ENCODE measurements at places on chromosomes 3 and 15.

GRCh38 chr15:69980341-69981059 is 117.2 kb downstream of the TLE3 start:
- no peak for DNase-seq

- DNase-seq, result no peak
Measured at GRCh38 chr15:92158426-92158825, 235.3 kb upstream of the ST8SIA2 start.

- DNase-seq, result no peak
Measured at GRCh38 chr15:80626643-80627120, 68.4 kb upstream of the ABHD17C start.

DNA sequence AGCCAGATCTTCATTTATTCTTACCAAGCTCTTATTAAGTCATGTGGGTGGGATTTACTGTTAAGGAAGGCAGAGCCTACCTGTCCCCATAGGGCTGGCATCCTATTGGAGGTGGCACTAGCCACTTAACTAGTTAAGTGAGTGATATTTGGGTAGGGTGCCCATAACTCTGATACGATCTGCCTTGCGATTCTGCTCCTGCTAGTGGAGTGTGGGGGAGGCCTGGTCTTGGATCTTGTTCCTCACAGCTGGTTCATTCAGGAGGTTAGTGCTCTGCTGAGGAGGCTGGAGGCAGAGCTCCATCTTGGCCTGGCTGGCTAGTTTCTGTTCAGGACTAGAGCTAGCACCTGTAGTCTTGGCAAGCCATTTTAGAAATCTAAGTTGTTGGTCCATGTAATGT is 9.3 kb downstream of the BAHD1 start:
- DNase-seq, result no peak

GRCh38 chr3:34534013-34534412 is 735.6 kb downstream of the PDCD6IP start:
- DNase-seq, result no peak

DNA sequence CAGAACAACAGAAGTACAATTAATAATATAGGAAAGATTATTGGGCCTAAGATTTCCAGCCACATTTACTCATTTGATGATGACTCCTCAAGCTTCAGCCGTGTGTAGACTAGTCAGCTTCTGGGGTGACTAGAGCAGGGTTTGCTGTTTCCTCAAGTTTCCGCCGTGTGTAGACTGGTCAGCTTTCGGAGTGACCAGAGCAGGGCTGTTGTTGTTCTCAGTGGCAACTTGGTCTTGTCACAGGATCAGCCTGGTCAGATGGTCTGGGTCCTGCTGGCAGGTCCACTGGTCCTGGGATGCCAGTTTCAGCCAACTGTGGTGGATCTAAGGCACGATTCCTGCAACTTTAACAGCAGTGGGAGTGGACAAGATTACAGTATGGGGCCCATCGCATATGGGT is 21.8 kb upstream of the NOX5 start:
- no peak for DNase-seq

DNA sequence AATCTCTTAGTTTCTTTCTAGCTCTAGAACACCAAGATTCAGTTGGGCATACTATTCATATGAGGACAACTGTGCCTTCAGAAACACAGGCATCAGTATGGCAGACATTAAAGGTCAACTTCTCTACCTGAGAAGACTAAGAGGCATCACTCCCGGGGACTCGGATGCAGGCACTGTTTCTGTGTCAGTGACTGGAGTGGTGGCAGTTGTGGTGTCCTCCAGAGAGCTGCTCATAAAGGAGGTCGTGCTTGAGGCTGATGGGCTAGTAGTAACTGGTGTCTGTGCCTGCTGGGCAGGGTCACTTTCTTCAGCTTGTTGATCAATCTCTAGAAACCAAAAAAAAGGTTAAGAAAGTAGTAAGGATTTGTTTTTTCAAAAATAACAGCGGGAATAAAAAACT is 75.2 kb downstream of the FBXL22 start:
- no peak for DNase-seq

- no peak for DNase-seq
Measured at GRCh38 chr3:9808345-9809037, 1.6 kb upstream of the TTLL3 start.

GRCh38 chr3:58521336-58521670 is 15.7 kb downstream of the ACOX2 start:
- DNase-seq, result no peak

DNA sequence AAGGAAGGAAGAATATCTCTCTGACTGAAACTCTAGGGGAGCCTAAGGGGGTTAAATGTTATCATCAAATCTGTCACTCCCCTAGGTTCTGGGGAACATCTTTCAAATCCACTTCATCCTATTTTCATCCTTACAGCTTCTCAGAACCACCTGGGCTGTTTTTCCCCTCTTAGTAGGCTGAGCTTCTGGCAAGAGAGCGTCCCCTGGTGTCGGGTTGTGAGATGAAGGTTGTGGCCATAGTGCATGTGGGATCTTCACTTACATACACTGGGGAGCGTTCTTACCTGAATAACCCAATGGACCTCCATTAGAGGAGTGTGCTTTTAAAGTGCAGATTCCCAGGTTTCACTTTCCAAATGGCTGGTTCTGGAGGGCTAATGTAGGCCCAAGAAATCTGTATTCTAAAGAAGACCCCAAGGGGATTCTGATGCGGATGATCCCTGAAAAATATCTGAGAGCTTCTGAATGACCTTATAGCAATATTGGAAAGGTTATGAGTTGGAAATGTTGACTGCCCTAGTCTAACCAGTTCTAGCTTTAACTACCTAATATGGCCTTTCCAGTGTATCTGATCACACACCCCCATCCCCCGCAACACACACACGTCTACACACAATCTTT is 663.7 kb downstream of the AGBL1 start:
- DNase-seq, result peak; percentile 37

DNA sequence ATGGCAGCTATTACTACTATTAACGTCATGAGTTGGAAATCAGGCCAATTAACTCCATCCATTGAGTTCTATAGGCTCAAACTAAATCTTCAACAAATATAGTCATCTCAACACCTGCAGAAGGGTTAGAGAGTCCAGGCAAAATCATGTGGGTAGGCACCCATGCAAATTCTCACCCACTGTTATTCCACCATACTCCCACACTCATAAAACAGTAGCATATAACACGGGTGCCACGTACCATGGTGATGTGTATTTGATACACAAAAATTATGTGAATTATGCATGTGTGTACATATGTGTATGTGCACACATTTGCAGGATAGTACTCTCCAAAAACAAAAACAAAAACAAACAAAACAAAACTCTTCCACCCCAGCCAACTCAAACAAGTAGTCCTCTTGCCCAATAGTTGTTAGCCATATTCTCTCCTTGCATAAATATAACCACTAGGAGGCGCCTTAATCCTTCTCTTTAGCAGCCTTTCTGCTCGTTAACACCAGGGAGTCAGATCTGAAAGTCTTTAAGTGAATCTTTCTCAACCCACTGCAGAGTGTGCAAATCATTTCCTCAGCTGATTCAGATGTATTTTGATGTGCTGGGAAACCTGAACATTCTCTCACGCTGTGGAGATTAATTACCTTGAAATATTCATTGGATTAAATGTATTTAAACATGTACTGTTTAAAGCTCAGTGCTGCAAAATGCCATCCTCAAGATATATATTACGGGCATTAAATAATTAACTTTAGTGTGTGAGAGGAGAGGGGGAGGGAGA is 38.0 kb upstream of the COPB2 start:
- DNase-seq, result no peak

GRCh38 chr3:190701096-190701532 is 161.4 kb downstream of the GMNC start:
- DNase-seq, result no peak

DNA sequence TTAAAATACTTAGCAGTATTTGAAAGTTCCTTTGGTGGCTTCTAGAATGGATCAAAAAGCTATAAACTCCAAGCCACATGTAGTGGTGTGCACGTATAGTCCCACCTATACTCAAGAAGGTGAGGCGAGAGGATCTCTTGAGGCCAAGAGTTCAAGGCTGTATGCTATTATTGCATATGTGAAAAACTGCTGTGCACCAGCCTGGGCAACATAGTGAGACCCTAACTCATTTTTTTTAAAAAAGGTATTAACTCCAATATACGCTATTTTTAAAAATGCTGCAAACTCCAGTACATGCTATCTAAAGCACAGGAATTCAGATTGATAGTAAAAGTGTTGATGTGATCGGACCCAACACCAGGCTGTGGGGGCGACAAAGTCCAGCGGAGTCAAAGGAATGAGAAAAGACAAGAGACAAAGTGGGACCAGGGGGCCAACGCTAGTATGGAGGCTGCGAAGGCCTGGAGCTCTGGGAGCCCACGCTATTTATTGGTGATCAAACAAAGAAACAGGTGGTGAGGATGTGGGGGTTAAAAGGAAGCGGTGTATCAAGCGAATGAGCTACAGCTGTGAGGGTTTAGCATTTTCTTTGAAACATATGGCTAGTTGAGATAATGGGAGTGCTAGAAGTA is 66.6 kb downstream of the ARIH1 start:
- DNase-seq, result no peak

DNA sequence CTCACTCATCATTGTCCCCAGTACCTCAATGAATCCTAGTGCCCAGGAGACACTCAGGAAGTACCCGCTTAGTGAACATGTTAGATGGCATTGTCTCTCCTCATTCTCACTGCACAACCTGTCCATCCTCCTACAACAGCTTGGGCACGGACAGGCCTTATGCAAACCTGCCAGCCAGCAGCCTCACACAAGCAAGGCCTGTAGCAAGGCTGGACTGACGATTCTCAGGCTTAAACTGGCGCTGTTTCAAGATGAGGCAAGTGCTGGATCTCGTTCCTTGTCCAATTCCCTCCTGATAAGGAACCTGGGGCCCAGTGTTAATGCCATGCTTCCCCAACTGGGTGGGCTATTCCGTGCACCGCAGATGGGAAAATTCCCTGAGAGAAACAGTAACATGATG is 59.0 kb downstream of the CDCP1 start:
- no peak for DNase-seq

DNA sequence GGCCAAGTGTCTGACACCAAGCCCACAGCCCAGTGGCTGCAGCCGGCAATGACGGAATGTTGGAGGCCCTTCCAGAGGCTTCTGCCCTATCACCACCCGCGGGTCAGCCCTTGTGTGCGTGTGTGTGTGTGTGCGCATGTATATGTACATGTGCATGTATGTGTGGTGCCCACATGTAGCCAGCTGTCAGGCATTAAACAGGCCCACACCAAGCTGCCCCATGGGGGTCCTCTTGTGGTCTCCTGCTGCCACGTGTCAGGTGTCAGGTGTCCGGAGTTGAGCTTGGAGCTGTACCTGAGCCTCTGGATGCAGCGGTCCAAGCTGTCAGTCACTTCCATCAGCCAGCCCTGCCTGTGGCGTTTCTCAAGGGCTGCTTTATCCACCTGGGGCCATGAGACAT is 13.9 kb downstream of the UROC1 start:
- DNase-seq, result no peak

GRCh38 chr15:69096626-69097025 is 63.8 kb upstream of the GLCE start:
- no peak for DNase-seq

DNA sequence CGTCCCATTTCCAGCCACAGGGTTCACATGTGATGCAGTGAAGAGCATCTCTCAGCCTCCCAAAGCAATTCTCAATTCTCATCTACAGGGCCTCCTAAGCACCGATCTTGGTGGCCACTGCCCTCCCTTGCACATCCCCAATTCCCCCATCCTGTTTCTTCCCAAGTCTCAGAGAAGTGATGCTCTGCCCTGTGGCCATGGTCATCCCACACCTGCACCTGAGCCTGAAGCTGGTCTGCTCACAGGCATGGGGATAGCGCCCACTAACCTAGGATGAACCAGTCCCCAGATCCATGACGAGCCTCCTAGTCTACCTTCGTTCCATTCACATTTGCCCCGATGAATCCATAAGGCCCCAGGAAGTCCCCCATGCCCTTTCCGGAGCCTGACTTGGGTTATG is 201.5 kb downstream of the UACA start:
- no peak for DNase-seq

DNA sequence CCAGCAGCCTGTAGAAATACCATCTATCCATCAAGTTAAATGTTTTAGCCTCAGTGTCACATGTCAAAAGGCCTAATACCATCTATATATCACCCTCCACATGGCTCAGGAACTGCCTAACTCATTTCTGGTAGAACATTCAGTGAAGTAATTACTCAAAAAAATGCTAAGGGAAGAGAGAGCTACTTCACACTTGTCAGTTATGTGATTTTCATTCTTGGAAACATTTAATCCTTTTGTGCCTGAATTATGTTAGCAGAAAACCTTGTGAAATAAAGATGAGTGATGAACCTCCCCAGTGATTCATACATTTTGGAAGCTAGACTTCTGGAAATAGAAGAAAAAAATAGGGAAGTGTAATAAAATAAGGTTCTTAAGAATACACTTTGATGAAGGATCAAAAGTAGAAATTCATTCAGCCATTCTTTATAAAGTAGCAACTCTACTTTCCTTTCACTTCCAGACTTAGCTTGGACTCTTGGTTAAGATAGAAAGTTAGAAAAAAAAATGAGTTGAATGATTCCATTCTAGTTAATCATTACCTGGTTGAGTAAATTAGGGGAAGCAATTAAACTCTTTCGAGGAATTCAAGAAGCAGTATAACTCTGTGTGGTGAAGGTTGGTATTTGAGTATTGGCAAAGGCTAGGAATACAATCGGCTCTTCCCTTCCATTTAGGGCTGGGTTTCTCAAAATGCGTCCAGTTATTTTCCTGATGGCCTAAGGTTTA is 3.6 kb downstream of the OTOL1 start:
- DNase-seq, result no peak

DNA sequence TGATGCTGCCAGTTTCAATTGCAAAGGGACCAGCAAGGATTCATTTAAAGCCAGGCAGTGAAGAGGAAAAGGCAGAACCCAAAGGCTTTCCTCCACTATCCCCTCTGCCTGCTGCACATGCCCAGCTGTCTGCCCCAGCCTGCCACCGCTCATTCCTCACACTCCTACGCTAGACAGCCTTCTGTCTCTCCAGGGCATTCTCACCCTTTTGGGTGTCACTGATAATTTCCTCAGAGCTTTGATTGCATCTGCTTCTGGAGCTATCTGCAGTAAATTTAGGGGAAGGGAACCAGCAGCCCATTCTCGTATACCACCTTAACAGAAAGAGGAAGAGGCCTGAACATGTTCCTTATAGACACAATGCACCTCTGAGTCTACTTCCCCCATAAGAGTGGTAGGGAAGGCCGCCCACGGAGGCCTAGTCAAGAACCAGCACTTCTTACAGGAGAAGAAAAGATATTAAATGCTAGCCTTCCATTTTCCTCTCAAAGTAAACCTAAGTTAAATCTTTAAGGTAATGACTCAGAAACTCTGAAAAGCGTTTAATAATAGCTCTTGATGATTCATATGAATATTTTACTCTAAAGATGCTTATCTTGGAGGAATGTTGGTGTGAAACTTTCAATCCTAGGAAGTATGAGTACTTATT is 20.9 kb downstream of the NUDT16 start:
- DNase-seq, result no peak

DNA sequence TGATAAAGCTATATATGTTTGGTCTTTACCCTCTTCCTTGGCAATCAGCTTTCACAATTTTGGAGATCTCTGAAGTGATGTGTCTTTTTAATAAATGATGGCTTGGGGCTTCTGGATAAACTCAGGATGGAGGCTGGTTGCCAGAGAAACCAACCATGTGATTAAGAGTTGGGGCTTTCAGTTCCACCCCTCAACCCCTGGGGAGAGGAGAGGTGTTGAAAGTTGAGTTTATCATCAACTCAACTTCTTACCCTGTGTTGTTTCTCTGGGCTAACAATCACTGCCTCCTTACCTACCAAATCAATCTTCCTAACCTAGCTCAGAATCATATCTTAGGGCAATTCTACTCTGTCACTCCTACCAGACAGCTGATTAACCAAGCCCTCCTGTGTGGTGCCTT is 735.8 kb downstream of the ZPLD1 start:
- no peak for DNase-seq

Measured in activated CD8-positive, alpha-beta memory T cell treated with anti-CD3 and anti-CD28 coated beads for 1 hour (primary cell).